DMS153 (cell line): ENCODE measurements at places on chromosomes 1 and 21.

- no peak for DNase-seq
Measured at GRCh38 chr1:156024801-156025200, 4.0 kb upstream of the SSR2 start.

GRCh38 chr21:29656504-29657239 is 283.1 kb downstream of the GRIK1 start:
- DNase-seq = no peak

DNA sequence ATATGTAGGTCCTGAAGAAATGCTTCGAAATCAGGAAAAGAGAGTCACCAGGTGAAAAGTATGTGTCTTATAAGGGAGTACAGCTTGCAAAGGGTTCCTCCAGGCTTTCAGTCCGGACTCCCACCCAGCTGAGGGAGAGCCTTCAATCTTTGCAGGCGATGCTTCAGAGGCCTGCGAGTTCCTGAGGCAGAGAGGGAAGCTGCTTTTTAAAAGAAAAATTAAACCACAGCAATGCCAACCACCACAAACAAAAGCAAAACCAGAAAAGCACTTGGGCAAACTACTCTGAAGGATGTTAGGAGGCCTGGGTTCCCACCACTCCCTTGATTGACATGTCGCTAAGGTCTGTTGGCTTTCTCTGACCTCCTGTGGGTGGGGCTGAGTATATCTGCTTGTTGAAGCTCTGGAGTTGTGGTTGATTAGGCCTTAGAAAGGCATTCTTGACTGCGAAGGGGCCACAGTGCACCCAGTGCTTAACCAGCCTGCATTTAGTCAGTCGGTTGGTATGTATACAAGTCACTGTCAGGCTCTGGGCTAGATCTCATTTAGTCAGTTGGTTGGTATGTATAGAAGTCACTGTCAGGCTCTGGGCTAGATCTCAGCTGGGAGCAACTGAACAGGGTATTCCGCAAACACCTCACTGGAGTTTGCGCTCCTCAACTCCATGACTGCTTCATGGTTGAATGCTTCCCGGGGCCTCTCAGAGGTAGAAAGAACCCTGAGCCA is 1.2 kb downstream of the NIPAL3 start:
- no peak for DNase-seq

- DNase-seq = no peak
Measured at GRCh38 chr1:188825471-188825870, 1652.2 kb downstream of the BRINP3 start.

DNA sequence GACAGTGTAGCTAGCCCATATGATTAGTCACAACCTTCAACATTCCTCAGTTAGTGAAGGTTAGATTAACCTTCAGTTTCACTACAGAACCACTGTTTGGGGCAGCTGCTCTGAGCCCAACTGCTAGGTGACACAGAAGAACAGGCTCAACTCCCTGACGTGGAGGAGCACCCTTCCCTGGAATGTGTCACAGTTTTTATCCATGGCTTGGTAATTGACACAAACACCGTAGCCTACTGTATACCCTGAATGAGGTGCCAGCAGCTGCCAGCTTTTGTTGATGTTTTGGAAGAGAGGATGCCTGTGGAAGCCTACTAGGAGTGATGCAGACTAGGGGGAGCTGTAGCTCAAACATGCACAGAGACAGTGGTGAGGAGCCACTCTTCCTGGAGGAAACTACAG is 56.6 kb upstream of the CR2 start:
- DNase-seq = no peak

DNA sequence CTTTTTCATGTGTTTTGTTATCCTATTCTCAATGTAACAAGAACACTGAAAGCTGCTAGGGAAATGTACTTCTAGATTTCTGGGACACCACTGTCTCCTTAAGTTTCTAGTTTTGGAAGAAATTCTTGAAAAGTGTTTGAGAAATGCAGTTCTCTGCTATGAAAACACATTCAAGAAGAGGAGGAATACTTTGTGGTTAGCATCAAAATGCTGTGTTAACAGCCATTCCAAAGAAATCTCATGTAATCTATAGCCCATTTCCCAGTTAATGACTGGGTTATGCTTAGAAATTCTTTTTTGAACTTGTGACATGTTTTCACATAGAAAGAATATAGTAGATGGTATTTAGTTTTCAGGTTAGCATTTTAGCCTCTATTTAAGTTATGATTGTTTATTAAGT is 6.0 kb downstream of the RAVER2 start:
- DNase-seq = no peak

DNA sequence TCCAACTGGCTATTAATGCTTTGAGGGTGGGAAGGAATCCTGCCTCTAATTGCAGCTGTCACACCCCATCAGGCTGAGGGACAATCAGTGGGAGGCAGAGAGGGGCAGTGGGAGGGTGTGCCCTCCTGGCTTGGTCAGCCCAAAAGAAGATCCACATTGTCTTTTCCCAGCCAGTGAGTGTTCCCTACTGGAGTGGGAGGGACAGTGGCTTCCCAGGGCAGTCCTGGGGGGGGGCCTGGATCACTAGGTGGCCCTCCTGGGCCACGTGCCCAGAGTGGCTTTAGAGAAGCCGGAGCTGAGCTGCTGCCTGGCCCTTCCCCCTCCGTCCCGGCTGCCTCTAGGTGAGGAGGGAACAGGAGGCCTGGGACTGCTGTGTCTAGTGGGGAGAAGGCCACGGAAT is 14.0 kb downstream of the INKA2 start:
- no peak for DNase-seq

DNA sequence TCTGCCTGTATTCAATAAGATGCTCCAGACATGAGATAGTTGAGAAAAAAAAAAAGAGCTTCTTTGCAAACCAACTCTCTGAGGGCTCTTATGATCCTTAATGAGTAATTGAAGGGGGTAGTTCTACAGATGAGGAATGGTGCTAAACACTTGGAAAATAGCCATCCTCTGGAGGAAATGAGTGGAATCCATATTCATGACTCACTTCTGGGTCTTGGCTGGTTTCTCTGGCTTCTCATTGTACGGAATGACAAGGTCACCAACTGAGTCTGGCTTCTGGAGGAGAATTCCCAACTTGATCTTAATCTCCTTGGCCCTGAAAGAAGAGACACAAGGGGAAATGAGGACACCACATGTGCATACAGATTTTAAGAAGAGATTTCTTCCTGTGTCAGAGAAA is 34.7 kb downstream of the RGS5 start:
- DNase-seq = no peak

- DNase-seq = no peak
Measured at GRCh38 chr1:117414943-117415342, 47.7 kb downstream of the MAN1A2 start.

- no peak for DNase-seq
Measured at GRCh38 chr1:207852576-207853371, 58.2 kb downstream of the CD34 start.

- DNase-seq = no peak
Measured at GRCh38 chr1:14924455-14925331, 228.9 kb upstream of the TMEM51 start.

DNA sequence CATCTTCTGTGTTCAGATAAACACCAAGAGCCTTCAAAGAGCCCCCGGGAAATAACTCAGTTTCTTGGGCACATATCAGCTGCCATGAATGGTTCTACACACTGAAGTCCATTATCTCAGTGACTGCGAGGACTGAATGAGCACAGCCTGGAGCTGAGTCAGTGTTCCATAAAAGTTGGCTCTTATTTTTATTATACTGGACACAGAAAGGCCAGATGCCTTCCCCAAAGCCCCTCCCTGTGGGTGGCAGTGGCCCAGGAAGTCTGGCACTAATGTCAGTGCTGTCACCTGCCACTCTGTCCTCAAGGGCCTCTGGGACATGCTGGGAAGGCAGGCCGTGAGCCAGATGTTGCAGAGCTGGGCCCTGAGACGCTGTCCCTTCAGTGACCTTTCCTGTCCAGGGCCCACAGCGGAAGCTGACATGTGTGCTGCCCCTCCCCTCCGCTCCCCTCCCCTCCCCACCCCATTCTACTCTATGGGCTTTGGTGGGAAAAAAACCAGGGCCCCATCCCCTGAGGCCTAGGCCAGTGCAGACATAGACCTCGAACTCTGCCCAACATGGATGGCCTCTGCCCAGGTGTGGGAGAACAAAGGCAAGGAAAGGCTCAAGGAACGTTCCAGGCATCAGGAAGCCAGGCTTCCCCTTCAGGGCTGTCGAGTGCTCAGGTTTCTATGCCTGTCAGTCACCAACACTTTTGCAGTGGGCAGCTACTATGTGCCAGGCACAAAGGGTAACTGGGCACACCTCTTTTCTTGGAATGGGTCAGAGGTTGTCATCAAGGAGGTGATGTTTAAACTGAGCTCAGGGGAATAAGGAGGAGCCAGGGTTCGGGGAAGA is 22.4 kb upstream of the NPPB start:
- DNase-seq = peak; percentile 64

DNA sequence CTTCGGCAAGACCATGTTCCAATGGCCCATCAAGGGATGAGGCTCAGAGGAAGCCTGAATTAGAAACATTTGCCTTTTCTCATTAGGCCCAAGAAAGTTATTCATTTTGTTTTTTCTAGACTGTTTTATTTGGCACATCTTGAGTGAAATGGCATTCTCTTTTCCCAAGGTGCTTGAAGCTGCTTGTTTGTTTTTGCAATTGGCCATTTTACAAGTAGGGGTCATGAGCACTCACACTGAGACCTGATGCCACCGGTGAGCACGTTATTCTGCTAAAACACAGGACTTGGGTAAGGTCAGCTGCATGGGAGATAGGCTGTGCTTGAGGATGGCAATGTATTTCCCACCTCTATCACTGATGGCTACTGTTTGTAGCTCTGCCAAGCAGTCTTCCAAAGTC is 128.1 kb downstream of the TBX15 start:
- no peak for DNase-seq

DNA sequence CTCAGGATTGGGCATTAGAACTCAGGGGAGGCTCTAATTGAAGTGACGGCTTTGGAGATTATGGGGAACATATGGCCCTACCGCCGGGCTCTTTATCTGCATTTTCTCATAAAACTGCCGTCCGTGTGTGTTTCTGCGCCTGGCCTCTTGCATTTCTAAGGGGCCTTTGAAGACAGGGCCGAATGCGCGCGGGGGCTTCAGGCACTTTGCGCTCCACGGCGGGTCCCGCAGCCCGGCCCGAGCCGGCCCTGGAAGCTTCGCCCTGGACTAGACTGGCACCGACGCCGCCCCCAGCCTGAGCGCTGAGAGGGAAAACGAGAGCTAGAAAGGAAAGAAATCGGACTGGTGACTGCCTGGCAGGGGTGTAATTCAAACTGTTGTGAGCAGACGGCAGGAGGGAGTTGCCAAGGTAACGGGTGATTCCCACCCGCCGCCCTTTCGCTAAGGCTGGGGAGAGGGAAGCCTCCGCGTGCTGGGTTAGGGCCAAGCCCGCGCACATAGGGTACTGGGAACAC is 120.7 kb downstream of the LMX1A start:
- peak; percentile 31 for DNase-seq
